ENCODE measurements at places on chromosomes 13 and 19.

DNA sequence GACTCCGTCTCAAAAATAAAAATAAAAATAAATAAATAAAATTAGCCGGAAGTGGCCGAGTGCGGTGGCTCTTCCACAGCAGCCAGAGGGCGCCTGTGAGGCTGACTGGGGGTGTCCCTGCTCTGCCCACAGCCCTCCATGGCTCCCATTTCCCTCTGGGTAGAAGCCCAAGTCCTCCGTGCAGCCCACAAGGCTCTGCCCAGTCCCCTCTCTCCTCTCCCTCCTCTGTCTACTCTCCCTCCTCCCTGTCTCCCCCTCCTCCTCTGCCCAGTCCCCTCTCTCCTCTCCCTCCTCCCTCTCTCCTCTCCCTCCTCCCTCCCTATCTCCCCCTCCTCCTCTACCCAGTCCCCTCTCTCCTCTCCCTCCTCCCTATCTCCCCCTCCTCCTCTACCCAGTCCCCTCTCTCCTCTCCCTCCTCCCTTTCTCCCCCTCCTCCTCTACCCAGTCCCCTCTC, 20.4 kb downstream of the MISP start:
- peak; percentile 75 for DNase-seq

DNA sequence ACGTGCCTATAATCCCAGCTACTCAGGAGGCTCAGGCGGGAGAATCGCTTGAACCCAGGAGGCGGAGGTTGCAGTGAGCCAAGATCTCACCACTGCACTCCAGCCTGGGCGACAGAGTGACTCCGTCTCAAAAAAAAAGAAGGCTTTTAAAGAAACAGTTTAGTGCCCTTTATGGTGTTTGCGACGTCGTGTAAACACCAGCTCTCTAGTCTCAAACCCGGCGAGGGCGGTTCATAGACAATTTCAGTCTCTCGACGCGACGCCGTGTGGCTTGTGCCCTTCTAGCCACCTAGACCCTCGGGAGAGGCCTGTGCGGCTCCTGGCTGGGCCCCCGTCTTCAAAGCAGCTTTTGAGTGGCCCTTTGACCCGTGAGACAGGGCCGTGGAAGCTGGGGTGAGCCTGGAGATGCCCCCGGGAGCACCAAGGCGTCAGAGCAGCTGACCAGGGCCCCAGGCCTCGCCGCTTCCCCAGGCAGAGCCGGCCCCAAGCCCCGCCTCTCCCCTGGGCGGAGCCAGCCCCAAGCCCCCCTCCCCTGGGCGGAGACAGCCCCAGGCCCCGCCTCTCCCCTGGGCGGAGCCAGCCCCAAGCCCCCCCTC, 5.0 kb upstream of the MADCAM1 start:
- DNase-seq = no peak

- DNase-seq = no peak
Observed at GRCh38 chr19:21680026-21680425, 87.4 kb downstream of the ZNF100 start.

- no peak for DNase-seq
Observed at GRCh38 chr13:29402166-29402636, 193.3 kb downstream of the SLC7A1 start.

Measured in kidney capillary endothelial cell (primary cell).